CD4-positive, alpha-beta T cell treated with Interleukin-10 for 1 hour (primary cell): ENCODE measurements at places on chromosomes 6 and 20.

DNA sequence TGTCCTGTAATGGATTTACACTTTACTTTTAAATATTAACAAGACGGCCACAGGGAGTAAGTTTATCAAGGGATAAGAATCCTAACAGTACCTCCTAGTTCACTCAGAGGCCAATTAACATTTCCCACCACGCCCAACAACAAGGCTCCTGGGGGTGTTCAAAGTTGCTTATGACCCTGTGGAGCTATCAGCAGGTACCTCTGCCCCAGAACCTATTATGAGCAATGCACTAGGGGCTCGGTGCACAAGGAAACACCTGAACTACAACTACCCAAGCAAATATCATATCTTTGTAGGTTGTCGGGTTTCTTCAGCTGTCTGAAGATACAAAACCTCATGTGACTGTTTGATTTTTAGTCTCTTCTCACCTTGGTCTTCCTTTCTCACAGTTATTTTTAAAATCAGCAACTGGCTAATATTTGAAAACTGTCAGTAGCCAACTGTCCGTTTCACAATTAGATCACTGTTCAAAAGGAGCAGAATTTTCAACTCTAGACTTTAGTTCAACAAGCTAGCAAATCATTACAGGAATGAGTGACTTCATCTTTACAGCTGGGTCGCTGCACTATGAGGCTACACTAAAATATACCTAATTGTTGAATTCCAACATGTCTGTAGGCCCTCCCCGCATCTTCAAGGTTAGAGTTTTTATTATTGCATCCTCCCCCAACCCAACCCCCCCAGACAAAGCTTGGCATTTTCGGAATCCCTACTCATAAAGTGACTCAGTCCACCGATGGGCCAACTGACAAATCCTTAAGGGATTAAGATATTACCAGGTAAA, 38.1 kb downstream of the B4GALT5 start:
- DNase-seq = peak; percentile 10

DNA sequence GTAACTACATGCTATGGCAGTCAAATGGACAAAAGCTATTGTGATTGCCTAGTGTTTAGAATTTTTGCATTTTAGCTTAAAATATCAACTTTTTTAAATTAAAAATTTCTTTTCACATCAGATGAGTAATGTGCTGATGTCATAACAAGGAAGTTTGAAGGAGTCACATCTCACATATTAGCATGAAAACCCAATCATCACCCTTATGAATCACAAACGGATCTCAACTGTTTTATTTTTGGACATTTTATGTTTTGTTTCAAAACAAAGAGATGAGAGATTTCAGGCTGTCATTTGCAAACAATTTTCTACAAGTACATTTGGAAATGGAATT, 53.6 kb upstream of the TRERF1 start:
- DNase-seq = no peak

DNA sequence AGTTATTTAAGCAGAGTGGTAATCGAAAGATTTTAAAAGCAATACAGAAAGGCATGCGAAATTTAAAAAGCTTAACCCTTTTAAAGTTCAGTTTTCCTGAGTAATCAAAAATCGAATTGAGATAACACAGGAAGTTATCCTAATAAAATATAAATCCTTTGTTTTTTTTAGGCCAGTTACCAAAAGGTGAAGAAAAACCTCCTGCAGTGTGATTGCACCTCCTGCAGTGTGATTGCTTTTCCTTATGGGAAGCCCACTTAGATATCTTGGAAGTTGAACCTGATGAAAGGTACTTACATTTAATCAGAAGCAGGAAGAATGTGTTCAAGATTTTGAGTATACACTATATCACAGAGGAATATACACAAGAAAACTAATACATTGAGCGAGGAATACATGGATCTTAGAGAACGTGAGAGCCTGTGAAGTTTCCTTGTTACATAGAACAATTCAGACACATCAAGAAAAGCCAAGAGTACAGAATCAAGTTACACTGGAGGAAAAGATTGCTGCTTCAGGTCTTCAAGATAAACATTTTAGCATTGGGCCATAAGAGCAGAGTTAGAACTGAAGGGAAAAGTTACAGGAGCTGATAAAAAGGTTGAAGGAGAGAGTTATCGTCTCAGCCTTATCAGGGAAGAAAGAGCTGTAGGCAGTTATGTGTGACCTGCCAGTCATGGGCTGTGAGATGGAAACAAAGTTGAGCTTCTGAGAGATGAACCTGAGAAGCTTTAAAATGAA, 7.7 kb upstream of the TMEM181 start:
- no peak for DNase-seq

DNA sequence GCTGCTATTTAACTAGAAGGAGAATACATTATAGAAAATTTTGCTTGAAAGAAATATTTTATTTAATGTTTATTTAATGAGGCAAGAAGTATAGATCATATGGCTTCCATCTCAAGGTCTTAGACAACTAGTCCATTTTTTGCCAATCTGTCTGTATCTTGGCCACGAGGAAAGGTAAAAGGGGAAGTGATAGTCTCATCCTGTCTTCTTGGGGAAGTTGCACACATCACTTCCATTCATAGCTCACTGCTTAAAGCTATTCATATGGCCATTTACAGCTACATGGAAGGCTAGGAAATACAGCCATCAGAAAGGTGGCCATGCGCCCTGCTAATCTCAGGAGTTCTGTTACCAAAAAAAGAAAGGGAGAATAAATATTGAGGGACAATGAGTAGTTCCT, 50.8 kb downstream of the METTL24 start:
- no peak for DNase-seq

DNA sequence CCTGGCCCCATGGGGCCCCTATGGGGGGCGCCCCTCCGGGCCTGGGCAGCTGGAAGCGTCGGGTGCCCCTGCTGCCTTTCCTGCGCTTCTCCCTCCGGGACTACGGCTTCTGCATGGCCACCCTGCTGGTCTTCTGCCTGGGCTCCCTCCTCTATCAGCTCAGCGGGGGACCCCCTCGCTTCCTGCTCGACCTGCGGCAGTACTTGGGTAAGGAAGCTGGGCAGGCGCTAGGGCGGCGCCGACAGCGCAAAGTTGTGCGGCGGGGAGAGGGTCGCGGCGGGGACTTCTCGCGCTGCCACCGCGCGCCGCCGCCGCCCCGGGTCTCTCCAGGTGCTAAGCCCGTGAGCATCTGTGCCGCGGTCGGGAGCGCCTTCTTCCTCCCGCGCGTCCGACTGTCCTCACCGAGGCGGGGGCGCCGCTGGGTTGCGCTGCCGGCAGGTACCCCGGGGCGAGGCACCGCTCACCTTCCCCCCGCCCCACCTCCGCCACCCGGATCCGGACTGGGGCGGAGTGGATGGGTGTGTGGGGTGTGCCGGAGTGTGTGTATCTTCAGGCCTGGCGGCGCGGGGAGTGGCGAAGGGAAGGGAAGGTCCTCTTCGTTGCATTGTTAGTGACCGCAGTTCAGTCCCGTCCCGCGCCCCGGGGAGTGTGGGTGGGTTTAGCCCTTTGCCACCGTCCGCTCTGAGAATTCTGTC, 788 bp downstream of the UST start:
- peak; percentile 71 for DNase-seq

GRCh38 chr6:24581084-24581669, 64.8 kb downstream of the KIAA0319 start:
- peak; percentile 78 for DNase-seq

GRCh38 chr6:2157441-2158127, 87.8 kb downstream of the GMDS start:
- DNase-seq = peak; percentile 3

- DNase-seq = no peak
Measured at GRCh38 chr20:9043364-9043763, 25.5 kb upstream of the PLCB4 start.

- DNase-seq = no peak
Measured at GRCh38 chr6:110363748-110364147, 5.6 kb upstream of the METTL24 start.

DNA sequence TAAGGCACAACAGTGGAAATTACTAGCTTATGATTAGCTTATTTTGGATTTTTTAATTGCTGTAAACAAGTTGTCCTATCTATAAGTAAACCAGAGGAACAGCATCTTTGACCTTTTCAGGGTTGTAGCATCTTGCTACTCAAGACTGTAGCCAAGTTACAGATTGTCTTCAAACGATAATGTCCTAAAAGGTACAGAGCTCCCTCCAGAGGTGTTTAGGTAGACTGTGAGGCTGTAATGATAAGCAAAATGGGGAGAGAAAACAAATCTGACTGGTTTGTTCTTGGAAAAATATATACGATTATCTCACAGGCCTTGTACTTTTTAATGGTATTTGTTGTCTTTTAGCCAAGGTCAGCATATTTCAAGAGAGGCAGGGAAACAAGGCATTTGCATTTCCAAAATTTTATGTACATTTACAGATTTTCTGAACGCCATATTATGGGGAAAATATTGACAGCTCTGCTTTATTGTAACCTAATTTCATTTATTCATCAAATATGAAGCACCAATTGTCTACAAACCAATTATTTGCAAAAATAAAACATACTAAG, 273.4 kb downstream of the MEI4 start:
- DNase-seq = no peak

GRCh38 chr20:43461894-43462659, 4.4 kb downstream of the SRSF6 start:
- no peak for DNase-seq

- DNase-seq = peak; percentile 93
Measured at GRCh38 chr6:90413867-90414266, 117.2 kb upstream of the BACH2 start.

DNA sequence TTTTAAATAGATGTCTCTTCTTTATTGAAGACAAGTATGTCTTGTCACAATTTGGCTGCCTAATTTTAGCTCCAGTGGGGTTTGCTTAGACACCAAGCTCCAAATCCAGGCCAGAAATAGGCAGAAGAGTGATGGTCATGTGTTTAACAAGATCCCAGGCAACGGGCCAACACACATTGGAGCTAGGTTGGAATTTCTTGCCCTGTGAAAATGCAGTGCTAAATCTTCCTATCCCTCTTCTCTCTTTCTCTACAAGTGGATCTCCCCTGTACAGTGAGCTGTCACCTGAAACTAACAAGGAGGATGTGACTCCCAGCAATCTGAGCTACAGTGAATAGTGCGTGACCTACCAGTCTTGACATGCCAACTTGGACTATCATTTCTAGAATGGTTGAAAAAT, 65.3 kb upstream of the VGLL2 start:
- DNase-seq = no peak
